ENCODE measurements at places on chromosomes 7 and 10.
A peak's percentile ranks its signal among the peaks of the same experiment; 100 is the strongest.

DNA sequence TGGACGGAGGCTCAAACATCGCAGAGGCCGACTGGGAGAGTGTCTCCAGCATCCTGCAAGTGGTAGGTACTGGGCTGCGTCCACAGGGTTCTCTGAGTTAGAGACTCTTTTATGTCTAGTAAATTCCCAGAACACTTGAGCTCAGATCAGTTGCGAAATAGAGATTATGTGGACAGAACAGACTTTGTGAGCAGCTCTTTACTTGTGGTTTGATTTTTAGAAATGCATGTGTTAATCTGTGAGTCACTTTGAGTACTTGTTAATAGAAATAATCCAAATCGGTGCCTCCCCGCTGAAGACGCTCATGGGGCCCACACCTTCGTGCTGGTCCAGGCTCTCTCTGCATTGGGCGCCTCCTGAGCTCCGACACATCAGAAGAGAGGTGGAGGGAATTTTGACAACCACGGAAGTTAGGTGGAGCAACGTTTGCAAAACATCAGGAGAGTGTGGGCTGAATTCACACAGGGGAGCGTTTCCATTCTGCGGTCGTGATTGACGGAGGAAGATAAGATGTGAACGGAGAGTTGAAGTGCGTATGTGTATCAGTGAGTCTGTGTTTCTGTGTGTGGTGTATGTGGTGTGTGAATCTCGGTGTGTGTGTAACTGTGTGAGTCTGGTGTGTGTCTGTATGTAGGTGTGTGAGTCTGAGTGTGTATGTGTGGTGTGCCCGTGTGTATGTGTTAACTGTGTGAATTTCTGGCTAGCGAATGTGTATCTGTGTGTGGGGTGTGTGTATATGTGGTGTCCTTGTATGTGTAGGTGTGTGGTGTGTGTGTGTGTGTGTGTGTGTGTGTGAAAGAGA lies 32.1 kb downstream of the PFKP start:
- DNase-seq = peak; percentile 37

- DNase-seq = no peak
Measured at GRCh38 chr7:11848251-11848650, 16.3 kb upstream of the THSD7A start.

GRCh38 chr7:47914717-47915615 lies 33.3 kb downstream of the PKD1L1 start:
- DNase-seq = no peak

DNA sequence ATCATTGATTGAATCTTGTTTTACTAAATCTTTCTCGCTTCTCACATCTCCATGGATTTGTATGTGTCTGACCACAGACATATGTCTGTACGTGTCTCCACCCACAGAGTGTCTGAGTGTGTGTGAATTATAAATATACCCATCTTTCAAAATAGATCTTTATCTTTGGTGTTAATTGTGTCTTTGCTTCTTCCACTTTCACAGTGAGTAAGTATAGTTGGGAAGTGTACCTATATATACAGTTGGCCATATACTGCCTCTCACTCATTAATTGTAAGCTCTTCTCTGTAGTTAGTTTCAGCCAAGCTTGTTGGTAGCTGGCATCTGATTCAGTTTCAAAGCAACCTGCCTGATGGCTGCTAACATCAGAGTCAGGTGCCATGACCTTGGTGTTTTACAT lies 18.4 kb downstream of the EEPD1 start:
- no peak for DNase-seq

- no peak for DNase-seq
Measured at GRCh38 chr7:120941064-120941463, 9.5 kb upstream of the ING3 start.

- DNase-seq = no peak
Measured at GRCh38 chr7:80277434-80278427, 143.1 kb downstream of the GNAI1 start.

GRCh38 chr10:22427890-22428571 lies 82.7 kb downstream of the SPAG6 start:
- no peak for DNase-seq

GRCh38 chr10:62199584-62199983 lies 69.1 kb downstream of the RTKN2 start:
- DNase-seq = no peak

GRCh38 chr7:132190683-132191082 lies 385.6 kb downstream of the PLXNA4 start:
- no peak for DNase-seq

- DNase-seq = no peak
Measured at GRCh38 chr10:85599081-85599480, 767.5 kb downstream of the GRID1 start.

DNA sequence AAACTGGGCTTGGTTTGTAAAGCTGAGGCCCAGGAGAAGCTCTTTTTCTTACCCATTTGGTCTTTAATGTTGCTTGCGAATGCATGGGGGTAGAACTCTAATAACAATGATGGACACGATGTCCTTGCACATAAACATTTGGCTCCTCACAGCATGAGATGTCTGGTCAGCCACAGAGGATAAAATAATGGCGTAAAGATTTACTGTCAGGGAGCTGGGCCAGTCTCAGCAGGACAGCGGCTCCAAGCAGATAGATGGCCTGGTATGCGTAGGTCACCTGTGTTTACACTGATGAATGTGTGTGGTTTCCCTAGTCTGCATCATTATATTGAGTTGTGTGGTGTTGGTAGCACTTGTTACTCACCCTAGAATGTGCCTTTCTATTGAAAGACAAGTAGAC lies 537.4 kb downstream of the CNTNAP2 start:
- no peak for DNase-seq

- DNase-seq = no peak
Measured at GRCh38 chr10:89278034-89278535, 23.8 kb upstream of the IFIT2 start.

- DNase-seq = no peak
Measured at GRCh38 chr7:76424413-76425111, at the start of gene ZP3. Gene ZP3, plus strand, starts transcription at chr7:76424950. Its CDS starts 15 bp downstream, at chr7:76424965.

DNA sequence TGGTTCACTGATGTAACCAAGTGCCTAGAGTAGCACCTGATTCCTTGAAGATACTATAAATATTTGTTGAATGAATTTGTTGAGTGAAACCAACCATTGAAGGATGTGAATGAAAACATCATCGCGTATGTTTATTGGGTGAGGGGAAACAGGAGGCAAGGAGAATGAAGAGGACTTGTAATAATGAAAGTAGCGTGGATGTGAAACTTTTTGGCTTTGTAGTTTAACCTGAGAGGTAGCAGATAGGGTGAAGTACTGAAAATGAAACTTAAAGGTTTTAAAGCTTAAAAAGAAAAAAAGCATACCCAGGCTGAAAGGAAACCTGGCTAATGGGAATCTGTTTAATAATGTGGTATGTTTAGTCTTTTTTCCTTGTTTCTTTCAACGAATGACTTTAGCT lies 5.2 kb downstream of the CCNY start:
- DNase-seq = no peak

GRCh38 chr10:44294726-44295412 lies 90.0 kb downstream of the CXCL12 start:
- no peak for DNase-seq

- no peak for DNase-seq
Measured at GRCh38 chr10:72204296-72204695, 11.5 kb upstream of the ANAPC16 start.

GRCh38 chr10:49162063-49162462 lies 26.1 kb downstream of the TMEM273 start:
- no peak for DNase-seq

DNA sequence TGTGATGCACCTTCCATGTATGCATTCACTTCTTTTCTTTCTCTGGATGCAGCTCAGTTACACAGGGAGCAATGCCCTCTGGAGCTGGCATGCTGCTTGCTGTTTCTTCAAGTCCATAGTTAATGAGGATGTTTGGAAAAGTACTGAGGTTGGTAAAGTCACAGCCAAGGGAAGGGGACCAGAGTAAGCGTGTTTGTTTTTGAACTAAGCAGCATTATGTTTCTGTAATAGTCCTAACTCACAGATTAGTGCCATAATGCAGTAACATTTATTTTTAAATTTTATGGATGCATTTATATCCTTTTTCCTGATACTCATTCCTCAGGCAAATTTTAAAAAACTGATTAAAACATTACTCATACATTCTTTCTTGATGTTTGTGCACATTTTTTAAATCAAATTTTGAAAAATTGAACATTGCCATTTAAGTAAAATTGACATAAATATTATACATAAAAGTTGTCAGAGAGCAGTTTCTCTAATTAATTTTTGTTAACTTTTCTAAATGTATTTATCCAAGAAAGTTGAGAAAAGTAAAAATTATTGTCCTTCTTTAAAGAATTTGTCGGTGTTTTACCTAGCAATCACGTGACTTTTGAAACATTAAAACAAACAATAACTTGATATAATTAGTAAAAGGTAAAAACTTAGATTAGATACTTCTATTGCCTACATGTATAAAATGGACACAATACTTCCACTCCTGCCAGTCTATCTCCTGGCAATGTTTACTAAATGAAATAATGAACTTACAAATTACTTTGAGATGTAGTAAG lies 659.6 kb upstream of the ANKRD30A start:
- no peak for DNase-seq

DNA sequence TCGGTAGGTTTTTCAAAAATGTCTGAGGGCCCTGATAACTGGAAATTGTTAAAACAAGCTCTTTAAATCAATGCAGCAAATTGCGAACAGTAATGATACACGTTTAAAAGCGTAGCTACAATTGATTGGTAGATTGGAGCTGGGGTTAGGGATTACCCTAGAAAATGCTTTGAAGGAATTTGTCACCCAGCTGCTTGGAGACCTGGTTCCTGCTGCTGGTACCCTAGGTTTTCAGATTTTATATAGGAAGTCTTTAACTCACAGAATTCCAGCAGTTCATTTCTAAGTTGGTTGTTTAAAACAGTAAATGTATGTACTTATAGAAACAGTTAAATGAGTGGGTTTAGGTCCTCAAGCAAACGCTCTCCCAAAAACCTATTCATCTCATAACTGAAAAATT lies 1.5 kb downstream of the HECTD2 start:
- DNase-seq = no peak

DNA sequence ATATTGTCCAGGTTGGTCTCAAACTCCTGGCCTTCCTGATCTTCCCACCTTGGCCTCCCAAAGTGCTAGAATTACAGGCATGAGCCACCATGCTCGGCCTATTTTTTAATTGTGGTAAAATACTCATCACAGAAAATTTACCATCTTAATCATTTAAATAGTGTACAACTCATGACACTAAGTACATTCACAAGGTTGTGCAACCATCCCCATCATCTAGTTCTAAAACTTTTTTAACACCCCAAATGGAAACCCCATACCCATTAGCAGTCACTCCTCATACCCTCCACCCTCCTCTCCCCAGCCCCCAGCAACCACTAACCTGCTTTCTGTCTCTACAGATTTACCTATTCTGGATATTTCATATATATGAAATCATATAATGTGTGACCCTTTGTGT lies 90.3 kb downstream of the DOCK4 start:
- DNase-seq = no peak

DNA sequence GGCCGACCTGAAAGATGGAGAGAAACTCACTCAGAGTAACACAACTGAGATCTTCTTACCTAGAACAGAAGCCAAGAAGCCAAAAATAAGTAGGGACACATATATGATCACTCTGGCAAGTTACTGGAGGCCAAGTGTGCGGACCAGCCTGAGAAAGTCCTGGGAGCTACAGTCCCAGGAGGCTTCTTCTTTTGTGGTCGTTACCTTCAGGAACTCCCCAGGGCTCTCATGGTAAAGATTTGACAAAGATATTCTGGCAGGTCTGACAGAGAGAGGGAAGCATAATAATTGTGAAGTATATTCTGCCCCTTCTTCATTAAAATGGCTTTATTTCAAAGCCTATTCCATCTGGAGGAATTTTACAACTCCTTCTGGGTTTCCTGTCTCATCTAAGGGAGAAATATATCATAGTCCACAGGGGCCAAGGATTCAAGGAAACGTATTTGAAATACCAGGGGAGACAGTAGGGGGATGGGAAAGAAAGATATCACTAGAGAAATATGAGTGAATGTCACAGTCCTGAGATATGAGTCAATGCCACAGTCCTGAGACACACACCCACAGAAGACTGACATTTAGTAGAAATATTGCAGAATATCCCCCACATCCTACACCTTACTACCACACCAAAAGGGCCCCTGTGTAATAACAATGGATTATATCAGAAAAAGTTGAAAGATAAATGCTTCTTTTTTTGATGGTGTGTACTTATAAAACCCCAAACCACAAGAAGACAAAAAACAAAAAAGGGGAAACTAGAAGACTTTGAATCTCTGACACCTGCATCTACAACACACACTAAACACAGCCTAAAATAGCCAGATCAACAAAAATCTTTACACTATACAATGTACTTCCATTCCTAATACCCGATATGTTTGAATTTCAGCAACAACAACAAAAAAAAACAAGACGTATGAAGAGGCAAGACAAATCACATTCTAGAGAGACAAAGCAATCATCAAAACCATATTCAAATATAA lies 594.2 kb upstream of the NRG3 start:
- no peak for DNase-seq

DNA sequence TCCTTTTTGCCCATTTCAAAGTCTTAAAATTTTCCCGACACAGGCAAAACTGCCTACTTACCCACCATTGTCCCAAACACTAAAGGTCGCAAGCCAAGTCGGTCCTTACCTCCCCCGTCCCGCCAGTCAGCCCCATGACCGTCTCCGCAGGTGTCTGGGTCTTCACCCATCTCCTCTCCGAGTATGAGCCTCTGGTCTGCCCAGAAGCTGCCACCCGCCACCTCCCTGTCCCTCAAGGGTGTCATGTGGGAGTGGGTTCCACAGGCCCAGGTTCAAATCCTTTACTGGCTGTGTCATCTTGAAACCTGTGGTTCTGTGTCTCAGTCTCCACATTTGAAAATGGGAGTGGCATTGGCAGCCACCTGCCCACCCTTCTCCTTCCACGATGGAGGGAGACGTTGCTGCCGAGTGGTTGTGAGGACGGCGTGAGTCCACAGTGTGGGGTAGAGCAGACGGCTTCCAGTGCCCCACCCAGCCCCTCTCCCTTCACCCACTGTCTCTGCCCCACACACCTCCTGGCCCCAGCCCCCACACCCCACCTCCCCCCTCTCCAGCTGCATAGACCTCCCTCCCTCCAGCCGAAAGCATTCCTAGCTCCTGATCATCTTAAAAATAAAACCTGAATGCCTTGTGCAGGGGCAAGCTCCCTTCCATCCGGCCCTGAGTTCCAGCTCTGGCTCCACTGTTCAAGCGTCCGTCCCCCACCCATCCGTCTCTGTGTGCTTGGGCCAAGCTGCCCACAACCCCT lies 35.3 kb downstream of the FOXL3 start:
- DNase-seq = no peak

DNA sequence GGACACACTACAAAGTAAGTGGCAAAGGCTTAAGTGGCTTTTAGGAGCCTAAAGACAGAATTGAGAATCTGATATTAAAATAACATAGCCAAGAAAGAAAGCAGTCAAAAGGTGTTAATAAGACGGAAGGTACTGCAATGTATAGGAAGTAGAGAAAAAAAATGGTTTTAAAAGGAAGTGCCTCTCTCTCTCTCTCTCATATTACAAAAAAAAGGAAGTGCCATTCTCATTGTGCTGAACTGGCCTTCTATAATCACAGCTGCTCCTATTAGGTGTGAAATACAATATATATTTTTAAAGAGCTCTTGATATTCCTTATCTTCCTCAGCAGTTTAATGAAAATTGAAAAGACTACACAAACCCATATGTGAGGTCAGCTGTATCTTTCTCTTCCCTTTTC lies 199.4 kb upstream of the NPVF start:
- peak; percentile 39 for DNase-seq

All from GF-D8 (cell line).